GM18507 (cell line): ENCODE measurements at places on chromosomes 7 and 10.
A peak's percentile ranks its signal among the peaks of the same experiment; 100 is the strongest.

- no peak for DNase-seq
Measured at GRCh38 chr10:21022821-21023220, 125.7 kb upstream of the NEBL start.

DNA sequence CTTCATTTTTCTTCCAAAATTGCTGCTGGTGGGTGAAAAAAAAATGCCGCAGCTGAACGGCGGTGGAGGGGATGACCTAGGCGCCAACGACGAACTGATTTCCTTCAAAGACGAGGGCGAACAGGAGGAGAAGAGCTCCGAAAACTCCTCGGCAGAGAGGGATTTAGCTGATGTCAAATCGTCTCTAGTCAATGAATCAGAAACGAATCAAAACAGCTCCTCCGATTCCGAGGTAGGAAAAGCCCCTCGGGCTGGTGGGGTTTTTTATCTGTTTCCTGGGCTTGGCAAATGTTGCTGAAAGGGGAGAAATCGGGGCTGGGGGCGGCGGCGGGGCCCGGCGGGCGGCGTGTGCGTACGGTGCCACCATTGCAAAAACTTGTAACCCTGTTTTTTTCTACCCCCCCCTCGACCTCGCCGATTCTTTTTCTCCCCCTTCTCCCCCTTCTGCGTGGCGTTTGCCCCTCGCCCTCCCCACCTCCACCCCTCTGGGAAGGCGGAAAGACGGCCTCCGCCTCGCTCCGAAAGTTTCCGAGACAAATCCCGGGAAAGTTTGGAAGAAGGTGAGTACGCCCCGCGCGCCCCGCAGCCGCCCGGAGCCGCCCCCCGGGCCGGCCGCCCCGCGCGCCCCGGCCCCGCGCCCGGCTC, 789 bp downstream of the TCF7L2 start:
- DNase-seq = no peak

- DNase-seq = no peak
Measured at GRCh38 chr10:115830265-115830970, 442.6 kb downstream of the GFRA1 start.

GRCh38 chr7:101743995-101744360, 73.4 kb upstream of the CUX1 start:
- DNase-seq = no peak

DNA sequence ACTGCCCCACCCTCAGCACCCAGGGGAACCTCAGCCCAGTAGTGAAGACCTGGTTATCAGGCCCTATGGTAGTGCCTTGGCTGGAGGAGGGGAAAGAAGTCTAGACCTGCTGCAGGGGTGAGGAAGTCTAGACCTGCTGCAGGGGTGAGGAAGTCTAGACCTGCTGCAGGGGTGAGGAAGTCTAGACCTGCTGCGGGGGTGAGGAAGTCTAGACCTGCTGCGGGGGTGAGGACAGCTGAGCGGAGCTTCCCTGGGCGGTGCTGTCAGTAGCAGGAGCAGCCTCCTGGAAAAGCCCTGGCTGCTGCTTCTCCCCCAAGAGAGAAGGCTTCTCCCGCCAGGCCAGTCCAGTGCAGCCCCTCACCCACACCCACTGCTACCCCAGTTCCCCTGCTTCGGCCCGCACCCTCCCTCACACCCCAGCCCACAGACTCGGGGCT, 6.3 kb downstream of the NOS3 start:
- no peak for DNase-seq

- no peak for DNase-seq
Measured at GRCh38 chr7:131224996-131225395, 102.7 kb upstream of the MKLN1 start.

DNA sequence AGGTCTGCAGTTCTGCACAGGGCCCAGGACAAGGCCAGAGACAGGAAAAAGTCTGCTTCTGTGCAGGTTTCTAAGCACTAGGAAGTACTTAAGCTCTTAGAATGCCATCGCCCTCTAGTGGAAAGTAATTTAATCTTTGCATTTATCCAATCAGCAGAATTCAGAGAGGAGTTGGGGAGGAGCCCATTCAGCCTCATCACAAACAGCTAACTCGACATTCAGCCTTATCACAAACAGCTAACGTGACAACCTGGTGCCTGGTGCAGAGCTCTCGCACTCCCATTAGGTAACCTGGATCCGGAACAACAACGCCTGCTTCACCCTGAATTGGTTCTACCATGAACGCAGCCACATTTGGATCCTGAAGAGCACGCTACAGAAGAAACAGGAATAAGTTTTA, 15.2 kb downstream of the OAT start:
- peak; percentile 42 for DNase-seq

DNA sequence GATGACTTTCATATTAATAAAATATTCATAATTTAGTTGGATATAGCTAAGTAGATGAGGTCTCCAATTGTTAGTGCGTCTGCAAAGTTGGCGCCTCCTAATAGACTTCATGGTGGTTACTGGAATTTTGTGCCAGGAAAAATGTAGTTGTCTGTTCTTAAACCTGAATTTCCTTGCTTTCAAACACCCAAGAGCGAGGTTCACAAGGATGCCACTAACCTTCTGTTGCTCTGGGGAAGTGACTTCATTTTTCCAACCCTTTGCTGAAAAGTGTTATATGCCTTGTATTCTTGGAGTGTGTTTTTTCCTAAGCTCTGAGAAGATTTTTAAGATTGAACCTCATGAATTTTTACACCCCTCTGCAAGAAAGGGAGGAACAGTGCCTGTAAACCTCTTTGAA, 98.9 kb upstream of the GLCCI1 start:
- DNase-seq = no peak

- no peak for DNase-seq
Measured at GRCh38 chr10:108523016-108523800, 1358.7 kb upstream of the SORCS1 start.

DNA sequence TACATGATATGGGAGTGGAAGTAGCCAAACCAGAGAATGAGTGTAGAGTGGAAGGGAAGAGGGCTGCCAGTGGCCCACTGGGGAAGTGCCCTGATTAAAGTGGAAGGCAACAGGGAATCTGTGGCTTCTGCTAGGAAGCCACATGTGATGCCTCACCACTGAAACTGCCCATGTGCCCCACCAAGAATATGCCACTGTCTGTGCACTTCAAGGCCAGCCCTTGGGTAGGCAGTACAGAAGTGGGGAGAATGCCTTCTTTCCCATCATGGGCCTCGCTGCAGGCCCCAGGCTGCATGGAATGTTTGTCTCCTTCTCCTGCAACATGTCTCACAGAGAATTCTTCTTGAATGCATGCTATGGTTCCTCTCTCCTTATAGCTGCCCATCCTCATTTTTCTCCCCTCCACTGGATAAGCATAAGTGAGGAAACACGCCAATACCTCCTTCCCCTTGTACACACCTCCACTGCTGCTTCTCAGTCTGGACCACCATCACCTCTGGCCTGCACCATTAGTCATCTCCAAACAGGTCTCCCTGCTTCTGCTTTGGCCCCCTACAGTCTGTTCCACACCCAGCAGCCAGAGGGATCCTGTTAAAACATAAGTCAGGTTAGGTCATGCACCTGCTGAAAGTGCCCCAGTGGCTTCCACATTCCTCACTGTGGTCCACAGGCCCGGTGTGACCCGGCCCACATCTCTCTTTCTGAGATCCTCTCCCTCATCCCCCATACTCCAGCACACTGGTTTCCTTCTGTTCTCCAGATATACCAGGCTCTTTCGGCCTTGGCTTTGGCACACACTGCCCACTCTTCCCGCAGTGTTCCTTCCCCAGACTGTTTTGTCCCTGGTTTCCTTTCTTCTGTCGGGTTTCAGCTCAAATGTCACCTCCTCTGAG, 37.1 kb downstream of the SNX10 start:
- no peak for DNase-seq

DNA sequence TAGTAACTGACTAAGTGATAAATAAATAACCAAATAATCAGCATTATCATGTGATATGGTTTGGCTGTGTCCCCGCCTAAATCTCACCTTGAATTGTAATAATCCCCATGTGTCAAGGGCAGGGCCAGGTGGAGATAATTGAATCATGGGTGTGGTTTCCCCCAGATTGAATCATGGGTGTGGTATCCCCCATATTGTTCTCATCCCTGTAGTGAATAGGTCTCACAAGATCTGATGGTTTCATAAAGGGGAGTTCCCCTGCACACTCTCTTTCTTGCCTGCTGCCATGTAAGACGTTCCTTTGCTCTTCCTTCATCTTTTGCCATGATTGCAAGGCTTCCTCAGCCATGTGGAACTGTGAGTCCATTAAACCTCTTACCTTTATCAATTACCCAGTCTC, 72.1 kb upstream of the NRP1 start:
- DNase-seq = no peak

- DNase-seq = no peak
Measured at GRCh38 chr7:37786741-37787569, 61.4 kb upstream of the NME8 start.

DNA sequence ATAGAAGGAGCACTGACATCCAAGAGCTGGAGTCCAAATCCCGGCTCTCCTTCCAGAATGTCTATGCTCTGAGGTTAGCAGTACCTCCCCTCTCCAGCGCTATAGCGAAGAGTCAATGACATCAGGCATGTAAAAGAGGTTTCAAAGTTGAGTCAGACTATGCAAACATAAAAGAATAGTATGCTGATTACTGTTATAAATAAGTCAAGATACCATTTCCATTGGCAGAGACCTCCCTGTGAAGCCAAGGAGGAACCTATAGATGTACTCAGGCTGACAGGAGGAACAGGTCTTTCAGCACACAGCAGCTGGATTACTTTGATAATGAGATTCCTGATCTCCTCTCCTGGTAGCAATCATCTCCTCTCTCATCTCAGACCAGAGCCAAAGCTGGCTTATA, 103.9 kb upstream of the EFCAB10 start:
- no peak for DNase-seq

GRCh38 chr10:121766426-121766825, 161.4 kb downstream of the ATE1 start:
- no peak for DNase-seq

DNA sequence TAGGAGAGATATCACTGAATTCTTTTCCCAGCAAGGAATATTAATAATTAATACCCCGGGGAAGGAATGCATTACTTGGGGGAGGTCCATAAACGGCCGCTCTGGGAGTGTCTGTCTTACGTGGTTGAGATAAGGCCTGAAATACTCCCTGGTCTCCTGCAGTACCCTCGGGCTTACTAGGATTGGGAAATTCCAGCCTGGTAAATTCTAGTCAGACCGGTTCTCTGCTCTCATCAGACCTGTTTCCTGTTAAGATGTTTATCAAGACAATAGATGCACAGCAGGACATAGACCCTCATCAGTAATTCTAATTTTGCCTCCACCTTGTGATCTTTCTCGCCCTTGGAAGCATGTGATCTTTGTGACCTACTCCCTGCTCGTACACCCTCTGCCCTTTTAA, 162.8 kb upstream of the KCND2 start:
- no peak for DNase-seq

DNA sequence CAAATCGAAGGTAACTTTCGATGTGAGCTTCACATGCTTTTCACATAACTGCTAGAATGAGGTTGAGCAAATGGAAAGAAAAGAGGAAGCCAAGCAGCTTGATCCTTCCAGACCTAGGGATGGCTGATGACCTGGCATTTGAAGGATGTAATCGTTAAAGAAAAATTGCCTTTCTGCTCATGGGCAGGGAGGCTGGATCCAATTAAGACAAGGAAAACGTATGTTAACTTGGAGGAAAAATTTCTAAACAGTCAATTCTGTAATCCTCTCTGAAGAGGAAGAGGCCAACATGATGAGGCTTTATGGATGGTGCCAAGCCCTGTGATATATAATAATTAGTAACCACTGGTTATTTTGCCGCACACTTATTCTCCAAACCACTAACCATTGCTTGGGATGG, 12.5 kb downstream of the GRK5 start:
- no peak for DNase-seq

DNA sequence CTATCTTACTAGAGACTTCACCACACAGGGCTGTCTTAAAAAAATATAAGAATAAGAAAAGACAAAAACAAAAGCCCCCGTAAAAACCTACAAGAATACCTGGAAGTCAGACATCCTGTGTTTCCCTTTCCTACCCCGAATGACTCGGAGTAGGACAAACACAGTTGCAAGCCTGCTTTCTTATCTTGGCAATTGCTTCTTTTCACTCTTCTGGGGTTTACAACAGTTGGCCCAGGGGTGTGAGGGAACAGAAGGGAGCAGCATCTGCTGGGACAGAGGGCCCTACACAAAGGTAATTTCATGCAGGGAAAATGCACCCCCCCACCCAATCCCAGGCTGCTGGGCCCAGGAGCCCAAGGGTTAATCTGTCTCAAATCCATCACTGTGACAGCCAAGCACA, 220.6 kb downstream of the ARHGAP12 start:
- no peak for DNase-seq

DNA sequence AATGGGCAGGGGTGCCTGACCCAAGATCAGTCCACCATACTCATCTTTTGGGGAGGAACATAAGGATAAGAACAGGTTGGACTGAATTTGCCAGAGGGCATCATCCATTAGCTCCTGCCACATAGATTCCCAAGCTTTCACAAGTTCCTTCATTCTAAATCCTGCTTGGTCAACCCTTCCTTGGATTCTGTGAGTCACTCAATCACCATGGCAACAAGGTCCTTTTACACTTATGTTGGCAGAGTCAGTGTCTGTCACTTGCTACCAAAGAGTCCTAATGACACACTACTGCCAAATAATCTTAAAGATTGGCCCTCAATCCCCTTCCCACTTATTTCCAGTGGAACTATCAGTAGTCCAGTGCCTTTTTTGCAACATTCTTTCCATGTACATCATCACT, 5.0 kb upstream of the LGI1 start:
- no peak for DNase-seq

DNA sequence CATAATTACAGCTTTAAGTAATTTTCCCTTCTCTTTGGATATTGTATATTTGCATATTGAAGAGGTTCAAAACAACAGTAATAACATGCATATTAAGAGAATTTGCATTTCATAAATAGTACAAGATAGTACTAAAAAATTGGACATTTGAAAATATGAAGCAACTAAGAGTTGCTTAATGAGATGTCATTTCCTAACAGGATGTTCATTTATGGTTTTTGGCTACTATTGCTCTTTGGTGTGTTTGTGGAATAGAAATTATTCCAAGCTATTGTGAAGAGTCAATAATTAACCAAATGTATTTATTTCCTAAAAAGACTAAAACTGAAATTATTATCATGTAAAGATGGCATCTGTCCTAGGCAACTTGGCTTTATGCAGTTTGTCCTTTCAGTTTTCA, 4.1 kb upstream of the SGCE start:
- DNase-seq = no peak

- no peak for DNase-seq
Measured at GRCh38 chr7:20354610-20355528, 24.2 kb downstream of the ITGB8 start.

GRCh38 chr7:155181768-155182167, 111.6 kb downstream of the HTR5A start:
- no peak for DNase-seq

- no peak for DNase-seq
Measured at GRCh38 chr10:124126145-124126982, 33.0 kb upstream of the CHST15 start.

GRCh38 chr10:120628197-120628596, 171.2 kb downstream of the PLPP4 start:
- DNase-seq = no peak

DNA sequence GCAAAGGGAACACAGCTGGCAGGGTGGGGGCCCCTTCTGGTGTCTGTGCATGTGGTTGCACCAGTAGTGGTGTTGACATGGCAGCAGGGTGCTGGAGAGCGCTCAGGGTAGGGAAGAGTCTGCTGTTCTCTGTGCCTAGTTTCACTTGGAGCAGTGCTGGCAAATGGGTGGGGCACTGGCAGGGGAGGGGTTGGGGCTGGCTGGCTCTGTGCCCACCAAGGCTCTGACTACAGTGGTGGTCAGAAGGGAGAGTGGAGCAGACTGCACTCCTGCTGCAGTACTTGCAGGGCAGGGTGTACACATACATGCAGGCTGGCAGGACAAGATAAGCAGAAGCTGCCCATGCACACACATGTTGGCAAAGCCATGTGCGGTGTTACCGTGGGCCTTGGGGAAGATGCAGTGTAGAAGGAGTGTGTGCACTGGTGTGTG, 18.2 kb downstream of the FAM25A start:
- DNase-seq = no peak
